ENCODE measurements at places on chromosomes 4 and X.

DNA sequence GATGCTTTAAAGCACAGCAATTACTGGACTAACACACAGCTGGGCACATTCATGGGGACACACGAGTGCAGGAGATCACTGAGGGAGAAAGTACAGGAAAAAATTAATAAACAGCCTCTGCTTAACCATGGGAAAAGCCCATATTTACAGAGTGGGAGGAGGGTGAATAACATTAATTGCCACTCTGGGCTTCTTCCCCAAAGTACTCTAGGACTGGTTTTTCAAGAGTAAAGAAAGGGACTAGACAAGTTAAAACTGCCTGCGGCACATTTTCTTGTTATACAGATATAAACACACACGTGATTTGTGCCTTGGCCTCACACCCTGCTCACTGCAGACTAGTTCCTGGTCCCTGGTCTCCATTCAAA lies 179.7 kb upstream of the TET2 start:
- no peak for DNase-seq

DNA sequence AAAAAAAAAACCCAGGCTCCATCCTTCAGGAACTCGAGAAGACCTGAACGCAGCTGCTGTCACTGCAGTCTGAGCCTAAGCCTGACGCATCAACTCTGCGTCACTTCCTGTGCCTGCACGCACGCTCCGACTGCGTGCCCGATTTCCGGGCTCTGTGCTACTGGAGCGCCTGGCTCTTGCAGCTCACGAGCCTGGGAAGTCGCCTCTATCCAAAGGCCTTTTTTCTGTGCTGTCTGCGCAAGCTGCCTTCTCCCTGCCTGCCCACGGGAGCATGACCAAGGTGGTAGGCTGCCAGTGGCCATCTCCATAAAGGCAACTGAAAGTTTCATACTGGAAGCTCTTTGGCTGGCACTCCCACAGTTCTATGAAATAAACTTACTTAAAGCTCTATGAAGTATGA lies 9.9 kb upstream of the GASK1B start:
- no peak for DNase-seq

GRCh38 chrX:134732676-134733075 lies 74.4 kb upstream of the PLAC1 start:
- no peak for DNase-seq

GRCh38 chr4:9880406-9881197 lies 99.2 kb downstream of the DRD5 start:
- no peak for DNase-seq

DNA sequence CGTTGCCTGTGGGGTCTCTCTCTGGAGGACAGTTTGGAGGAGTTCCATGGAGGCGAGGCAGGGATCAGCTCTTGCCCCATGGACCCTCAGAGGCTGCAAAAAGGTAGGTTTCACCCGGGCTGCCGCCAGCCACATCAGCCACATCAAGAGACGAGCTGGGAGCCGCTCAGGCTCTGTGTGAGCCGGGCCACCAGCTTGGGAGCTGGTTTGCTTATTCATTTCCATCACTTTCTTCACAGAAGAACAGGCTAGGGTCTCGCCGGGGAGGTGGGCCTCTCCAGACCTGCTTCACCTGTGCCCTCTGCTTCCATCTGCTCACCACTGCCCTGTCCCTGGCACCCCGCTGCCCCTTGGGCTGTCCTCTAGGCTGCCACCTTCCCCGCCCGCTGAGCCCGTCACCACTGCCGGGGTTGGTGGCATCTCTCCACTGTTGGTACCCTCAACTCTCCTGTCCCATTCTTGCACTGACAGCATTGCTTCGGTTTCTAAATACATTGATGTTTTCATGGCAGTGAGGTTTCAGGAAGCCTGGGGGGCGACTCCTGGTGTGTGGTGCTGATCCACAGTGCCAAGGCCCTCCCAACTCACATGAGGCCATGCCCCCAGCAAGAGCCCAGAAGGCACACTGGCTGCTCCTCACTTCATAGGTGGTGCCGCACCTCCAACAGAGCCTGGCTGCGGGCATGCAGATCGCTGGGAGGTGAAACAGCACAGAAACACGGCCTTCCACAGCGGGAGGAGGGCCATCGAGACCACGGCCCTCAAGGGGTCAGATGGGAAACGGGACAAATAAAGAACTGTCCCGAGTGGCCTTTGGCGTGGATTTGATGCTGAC lies 4.5 kb upstream of the TREX2 start:
- no peak for DNase-seq

- no peak for DNase-seq
Measured at GRCh38 chr4:11418610-11419009, 10.1 kb downstream of the HS3ST1 start.

DNA sequence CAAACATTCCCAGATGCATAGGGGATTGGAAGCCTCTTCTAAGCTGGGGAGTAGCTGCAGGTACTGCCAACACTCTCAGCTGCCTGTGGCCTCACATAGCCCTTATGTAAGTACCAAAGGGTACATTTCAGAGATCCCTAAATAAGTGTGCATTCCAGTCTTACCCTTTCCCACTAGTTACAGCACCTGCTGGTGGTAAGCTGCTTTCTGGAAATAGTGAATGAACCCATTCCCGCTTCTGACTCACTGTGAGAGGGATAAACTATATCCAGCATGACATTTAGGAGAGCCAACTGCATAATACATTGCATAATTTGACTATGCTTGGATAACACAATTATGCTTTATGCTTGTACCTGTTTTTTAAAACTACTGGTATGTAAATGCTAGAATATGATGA lies 149.0 kb downstream of the FAM13A start:
- DNase-seq = no peak

GRCh38 chrX:1212532-1212931 lies at the start of gene CRLF2:
CRLF2 (minus strand) TSS chrX:1212649; CDS start chrX:1212634, 15 bp downstream.
- no peak for DNase-seq

DNA sequence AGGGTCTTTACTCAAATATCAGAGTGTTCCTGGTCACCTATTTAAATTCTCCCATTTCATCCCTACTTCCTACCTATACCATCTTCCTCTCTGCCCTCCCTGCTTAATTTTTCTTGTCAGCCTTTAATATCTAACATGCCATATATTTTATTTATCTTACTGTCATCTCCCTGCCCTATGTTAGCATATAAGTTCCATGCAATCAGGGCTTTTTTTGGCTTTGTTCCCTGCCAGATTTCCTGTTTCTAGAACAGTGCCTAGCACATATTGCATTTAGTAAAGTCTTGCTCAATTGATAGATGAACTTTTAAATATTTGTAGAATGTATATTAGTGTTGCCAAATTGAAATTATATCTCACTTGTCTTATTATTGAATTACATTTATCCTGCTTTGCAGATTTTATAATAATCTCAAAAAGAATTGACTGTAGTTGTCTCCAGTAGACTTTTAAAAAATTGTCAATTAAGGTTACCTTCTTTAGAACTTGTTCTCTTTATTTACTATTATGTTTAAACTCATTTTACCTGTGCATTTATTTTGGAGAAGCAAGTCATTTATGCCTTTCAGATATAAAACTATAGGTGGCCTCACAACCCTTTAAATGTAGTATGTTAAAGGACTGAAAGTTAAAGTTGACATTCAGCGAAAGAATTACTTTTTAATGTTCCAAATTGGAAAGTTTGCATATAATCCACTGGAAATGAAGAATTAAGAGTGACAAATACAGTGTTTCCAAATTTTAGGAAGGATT lies 108.2 kb upstream of the BMPR1B start:
- DNase-seq = no peak

GRCh38 chr4:128604840-128605239 lies 204.7 kb upstream of the JADE1 start:
- no peak for DNase-seq
